Astrocyte of the spinal cord (primary cell): ENCODE measurements at places on chromosomes 6 and 20.

DNA sequence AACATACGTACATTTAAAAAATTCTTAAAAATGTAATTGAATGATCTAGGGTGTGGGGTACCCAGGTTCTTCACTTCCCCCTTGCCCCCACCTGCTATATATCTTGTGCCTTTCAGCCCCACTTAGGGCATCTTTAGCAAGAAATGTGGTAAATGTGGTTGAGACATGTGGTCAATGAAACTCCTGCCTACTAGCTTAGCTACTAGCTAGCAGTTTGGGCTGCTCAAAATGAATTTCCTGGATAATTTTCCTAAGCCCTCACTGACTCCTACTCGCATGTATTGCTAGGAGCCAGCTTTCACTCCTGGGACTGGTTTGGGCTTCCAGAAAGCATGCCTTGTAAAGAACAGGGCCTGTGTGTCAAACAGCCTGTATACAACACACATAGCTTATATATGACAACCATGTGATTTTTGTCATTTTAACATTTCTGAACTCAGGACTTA, 257.3 kb downstream of the ATXN1 start:
- no peak for DNase-seq

DNA sequence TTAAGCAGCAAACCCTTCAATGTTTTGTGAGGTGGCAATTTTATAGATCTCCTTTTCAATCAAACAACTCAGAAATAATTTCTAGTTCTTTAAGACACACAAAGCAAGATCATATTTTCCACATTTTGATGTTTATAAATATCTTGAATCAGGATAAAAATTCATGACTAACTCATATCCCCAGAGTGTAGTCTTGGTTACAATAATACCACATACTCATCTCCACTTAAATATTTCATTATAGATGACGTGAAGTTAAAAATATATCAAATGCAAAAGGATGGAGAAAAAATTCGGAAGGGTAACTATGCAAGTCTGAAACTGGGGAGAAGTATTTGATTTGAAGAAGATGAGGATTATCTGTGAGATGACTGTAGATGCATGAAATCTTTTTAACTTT, 59.8 kb upstream of the HIVEP1 start:
- DNase-seq: no peak

DNA sequence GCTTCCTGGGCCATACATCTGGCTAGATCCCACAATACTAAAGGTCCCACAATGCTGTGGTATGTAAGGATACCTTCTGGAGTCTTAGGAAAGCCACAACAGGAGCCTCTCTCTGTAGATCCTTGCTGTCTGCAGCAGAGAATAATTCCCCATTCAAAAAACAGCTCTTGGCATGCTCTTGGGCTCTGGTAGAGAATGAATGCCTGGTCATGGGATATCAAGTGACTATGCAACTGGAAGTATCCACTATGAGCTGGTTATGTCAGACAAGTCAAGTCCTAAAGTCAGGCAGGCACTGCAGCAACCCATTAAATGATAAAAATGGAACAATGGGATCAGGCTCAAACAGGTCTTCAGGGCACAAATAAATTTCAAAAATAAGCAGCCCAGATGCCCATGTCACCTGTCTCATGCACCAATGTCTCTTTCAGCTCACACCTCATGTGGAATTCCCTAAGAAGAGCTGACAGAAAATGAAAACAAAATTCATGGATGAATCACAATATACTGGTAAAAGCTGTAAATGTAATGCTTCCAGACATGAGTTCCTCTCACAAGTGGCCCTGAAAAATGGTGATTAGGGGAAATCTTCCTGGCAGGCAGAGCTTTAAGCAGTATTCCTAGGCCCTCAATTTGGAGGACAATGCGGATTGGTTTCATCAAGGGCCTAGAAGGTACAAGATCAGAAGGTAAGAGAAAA, 4.3 kb downstream of the AK9 start:
- no peak for DNase-seq

DNA sequence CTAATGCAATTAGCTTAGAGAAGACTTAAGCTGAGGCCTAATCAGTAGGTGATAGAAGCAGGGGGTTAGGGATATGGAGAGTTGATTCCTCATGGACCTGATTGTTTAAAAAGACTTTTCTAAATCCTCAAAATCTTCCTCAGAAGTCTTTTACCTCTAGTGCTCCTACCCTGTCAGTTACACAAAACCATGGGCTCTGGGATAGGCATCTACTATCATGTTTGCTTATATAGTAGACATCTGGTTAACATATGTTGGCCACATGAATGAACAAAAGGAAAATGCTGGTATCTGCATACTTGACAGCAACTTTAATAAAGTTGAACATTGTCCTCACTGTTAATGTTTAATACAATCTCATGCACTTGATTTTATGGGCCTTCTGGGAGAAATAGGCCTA, 61.5 kb upstream of the FKBP1C start:
- no peak for DNase-seq

DNA sequence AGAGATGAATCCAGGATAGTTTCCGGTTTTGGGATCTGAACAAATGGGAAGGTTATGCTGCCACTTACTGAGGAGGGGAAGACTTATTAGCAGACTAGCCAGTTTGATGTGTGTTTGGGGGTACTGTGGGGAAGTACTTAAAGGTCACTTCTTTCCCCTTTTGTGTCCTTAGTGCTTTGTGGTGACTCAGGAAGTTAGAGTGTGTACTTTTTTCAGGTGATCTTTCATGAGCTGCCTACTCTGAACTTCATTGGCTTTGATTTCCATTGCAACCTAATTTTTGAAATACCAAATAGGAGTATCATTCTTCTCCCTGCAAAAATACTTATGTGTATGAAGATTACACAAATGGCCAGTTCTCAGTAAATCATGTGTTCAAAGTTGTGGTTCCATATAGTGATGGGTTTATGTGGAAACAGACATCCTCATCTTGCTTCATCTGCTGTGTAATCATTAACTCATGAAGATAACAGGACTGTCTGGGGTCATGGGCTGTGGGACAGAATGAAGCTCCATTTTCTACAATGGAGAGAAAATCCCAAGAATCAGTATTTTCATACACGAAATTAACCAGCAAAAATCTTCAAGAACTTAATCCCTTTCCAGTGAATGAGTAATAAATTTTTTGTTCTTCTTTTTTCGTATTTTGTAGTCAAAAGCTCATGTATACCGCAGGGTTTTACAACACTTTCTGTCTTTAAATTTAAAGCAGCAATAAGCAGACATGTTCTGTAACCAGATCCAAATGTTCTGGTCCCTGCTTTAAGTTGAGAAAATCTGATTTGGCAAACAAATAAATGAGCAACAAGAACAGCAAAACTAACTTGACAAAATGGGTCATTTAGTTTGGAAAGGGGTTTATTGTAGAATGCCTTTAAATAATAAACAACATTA, 272.2 kb upstream of the FLRT3 start:
- no peak for DNase-seq

DNA sequence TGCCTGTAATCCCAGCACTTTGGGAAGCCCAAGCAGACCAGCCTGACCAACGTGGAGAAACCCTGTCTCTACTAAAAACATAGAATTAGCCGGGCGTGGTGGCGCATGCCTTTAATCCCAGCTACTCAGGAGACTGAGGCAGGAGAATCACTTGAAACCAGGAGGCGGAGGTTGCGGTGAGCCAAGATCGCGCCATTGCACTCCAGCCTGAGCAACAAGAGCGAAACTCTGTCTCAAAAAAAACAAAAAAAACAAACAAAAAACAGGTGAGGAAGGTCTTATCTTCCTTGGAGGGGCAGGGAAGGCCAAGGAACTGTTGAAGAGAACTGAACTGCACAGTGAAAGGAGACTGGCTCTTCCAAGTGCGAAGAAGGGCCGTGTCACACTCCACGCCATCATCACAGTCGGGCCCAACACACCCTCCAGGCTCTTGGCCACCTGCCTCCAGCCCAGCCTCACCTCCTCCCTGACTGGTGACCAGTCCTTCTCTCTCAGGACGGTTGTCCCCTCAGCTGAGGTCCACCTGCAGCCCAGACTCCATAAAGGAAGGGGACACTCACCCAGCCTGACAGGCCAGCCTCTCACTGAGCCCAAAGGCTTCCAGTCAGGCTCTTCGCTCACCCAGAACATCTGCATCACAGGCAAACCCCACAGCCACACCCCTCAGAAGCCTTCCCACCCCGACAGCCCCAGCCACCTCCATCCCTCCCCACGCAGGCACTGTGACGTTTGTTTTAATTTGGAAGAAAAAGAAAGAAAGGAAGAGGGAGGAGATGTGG, 4.1 kb downstream of the ZC3H12D start:
- DNase-seq: no peak

DNA sequence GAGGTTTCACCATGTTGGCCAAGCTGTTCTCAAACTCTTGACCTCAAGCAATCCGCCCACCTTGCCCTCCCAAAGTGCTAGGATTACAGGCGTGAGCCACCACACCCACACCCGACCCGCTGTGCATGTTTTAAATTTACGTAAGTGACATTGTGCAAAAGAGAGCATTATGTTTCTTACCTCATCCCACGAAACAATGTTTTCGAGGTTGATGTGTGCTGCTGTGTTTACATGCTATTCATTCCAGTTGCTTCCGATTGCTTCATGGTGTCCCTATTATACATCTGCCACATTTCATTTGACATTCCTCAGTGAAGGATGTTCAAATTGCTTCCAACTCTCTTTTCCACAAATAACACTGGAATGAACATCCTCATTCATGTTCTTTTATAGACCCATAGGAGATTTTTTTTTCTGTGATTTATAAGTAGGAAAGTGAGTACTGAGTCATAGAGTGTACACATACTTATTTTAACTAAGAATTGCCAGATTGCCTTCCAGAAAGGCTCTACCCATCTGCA, 403.9 kb upstream of the JARID2 start:
- DNase-seq: peak; percentile 86

- no peak for DNase-seq
Measured at GRCh38 chr6:114375541-114376192, 32.8 kb upstream of the HS3ST5 start.

DNA sequence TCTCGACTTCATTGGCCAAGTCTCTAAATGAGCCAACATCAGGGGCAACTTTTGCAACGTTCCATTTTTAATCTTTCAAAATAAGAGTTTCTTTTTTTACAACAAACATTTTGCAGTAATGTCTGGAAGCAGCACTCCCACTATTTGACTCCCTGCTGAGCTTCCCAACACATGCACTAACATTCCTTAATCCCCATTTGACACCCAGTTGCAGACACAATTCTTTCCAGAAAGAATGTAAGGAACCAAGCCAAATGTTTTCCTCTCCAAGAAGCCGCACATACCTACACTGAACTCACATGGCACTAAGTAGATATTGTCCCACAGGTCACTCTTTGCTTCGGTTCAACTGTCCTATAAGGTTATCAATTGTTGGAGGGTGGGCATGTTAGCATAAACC, 165.6 kb downstream of the GRM1 start:
- DNase-seq: no peak

DNA sequence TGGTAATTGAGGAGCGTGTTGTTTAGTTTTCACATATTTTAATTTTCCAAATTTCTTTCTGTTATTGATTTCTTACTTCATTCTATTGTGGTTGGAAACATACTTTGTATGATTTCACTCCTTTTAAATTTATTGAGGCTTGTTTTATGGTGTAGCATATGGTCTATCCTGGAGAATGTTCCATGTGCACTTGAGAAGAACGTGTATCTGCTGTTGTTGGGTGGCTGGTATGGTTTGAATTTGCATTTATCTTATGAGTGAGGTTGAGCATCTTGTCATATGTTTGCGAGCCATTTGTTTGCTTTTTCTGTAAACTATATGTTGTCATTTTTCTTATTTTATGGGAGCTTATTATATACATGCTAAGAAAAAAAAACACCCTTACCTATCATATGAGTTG, 26.5 kb downstream of the SRC start:
- no peak for DNase-seq
